MG63 (cell line): ENCODE measurements at places on chromosomes 11 and 22.

DNA sequence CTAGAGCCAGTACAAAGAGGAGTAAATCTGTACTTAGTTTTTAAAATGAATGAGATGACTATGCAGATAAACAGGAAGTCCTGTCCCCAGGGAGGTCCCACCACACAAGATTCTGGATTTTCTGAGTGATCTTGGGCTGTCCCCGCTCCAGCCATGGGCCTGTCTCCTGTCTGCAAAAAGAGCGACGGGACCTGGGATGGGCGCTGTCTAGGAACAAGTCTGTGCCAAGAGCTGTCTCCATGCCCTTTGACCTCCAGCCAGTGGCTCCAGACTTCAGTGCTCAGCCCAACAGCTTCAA lies 6.0 kb downstream of the CSNK1E start:
- no peak for DNase-seq

GRCh38 chr11:34417202-34417601 lies 21.5 kb upstream of the CAT start:
- no peak for DNase-seq

GRCh38 chr11:121884626-121885025 lies 231.4 kb downstream of the BLID start:
- DNase-seq: no peak

- DNase-seq: no peak
Observed at GRCh38 chr22:48884786-48885185, 942.9 kb downstream of the BRD1 start.

GRCh38 chr11:102539567-102539966 lies 9.0 kb upstream of the MMP7 start:
- no peak for DNase-seq

GRCh38 chr22:35921777-35922176 lies 106.8 kb downstream of the RBFOX2 start:
- peak; percentile 76 for DNase-seq

- DNase-seq: no peak
Observed at GRCh38 chr22:23473901-23474300, 106.2 kb downstream of the IGLL1 start.

- no peak for DNase-seq
Observed at GRCh38 chr11:10541561-10541930, 559 bp upstream of the RNF141 start.

GRCh38 chr11:36672815-36673450 lies 74.9 kb upstream of the RAG2 start:
- no peak for DNase-seq

DNA sequence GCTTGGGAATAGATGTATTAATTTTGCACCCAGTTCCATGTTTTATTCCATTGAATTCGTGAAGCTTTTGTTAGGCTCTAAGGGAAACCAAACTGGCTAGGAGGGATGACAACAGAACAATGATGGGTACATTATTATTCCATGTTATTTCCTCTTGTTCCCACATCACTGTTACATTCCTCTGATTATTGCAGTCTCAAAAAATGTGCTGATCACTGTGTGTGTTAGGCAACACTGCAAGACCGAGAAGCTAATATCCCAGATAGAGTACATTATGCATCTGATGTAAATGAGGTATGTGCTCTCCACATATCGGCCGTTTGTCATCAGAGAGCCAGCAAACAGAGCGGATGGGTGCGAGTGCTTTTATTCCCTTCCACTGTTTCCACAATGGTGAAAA lies 327.9 kb downstream of the SOX6 start:
- DNase-seq: no peak

DNA sequence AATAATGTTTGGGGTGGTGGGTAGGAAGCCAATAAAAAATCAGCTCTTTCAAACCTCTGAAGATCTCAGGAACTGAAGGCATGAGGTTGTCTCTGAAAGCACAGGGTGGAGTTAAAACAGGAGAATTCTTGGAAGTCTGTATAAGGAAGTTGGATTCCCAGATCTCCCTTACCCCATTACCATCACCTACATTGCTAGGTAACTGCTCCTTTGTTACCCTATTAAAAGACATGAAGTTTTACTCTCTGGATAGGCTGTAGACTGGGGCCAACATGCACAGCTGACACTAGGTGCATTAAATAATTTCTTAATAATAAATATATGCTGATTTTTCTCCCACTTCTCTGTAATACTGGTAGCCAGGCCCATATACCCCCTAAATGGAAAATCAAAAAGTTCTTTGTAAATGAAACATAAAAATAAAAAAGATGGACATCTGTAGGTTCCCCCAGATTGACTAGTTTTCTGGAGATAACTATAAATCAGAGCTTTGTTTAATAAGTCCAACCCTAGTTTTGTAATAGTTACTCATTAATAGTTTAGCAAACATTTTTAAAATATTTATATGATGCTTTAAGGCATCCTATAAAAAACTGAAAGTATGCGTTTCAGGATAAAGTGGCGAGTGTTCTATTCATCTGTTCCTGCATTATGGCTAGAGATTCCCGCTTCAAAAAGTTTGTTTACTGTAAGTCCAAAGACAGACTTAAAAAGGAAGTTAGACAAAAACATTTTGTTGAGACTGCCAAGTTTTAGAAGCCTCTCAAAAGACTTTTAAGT lies 63.8 kb downstream of the KIF18A start:
- no peak for DNase-seq

DNA sequence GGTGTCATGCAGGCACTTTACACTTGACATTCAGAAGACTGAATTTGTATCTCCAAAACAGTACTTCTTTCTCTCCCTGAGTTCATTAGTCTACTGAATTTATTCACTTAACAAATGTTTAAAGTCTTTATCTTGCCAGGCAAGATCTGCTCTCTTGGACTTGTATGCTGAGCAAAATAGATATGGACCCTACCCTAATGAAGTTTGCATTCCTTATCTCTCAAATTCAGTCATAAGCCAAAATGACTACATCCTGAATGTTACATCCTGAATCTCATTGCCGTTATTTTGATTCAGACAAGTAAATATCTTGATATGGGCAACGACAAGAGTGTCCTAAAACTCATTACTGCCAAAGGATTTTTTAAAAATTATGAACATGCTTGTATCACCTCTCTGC lies 29.7 kb downstream of the FAR1 start:
- no peak for DNase-seq

GRCh38 chr11:57546869-57547475 lies 9.6 kb downstream of the SMTNL1 start:
- peak; percentile 34 for DNase-seq

- no peak for DNase-seq
Observed at GRCh38 chr11:44397586-44398178, 87.7 kb upstream of the ALX4 start.

GRCh38 chr11:12430954-12431595 lies 53.7 kb downstream of the PARVA start:
- peak; percentile 81 for DNase-seq

- no peak for DNase-seq
Observed at GRCh38 chr11:75277211-75277805, 36.7 kb downstream of the TPBGL start.

DNA sequence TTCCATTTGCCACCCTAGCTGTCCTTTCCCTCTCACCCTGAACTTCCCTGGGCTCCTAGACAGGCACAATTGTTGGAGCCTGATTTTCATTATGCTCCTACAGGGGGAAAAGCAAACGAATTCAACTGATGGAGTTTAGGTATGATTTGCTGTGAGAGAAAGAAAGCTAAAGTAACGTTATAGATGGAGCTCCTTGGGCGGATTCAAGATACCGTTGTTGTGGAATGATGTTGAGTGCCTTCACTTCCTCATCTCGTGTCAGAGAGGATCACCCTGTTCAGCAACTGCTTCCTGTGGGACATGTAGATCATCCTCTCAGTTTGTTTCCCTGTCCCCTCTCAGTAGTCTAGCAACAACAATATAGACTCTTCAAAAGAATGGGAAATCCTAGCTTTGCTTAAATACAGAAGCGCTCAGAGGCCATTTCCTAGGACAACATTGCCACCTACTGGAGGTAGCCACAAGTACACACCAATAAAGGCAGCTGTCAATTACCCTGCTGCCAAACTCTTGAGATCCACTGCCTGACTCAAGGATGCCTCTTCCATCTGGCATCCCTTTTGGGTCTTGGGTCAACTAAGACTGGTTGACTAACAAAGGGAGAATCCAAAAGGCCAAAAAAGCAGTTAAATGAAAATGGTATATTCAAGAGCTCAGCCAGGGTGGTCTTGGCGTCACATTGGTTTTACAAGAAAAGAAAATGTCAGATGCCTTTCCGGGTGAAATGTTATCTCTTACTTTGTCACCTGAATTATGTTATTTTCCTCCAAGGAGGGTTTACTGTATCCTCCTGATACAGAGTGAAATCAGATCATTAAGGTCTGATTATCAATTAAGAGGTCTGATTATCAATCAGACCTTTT lies 13.5 kb upstream of the DTX4 start:
- peak; percentile 68 for DNase-seq

- no peak for DNase-seq
Observed at GRCh38 chr11:128508770-128509510, 78.4 kb downstream of the ETS1 start.

DNA sequence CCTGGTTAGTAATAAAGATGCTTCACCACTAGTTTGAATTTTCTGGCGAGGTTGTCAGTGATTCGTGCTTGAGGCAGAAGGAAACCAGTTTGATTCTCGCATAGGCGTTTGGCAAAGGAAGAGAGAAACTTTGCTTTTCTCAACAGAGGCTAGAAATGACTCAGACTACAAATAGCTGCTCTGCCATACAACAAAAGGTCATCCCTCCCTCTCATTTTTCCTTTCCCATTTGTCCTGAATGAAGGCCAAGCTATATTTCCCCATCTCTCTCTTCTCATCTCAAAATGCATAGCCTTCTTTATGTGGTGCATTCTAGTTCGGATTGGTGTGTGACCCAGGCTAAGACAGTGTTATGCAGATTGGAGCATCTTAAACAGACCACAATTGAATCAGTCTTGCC lies 741.4 kb downstream of the NTM start:
- peak; percentile 79 for DNase-seq

DNA sequence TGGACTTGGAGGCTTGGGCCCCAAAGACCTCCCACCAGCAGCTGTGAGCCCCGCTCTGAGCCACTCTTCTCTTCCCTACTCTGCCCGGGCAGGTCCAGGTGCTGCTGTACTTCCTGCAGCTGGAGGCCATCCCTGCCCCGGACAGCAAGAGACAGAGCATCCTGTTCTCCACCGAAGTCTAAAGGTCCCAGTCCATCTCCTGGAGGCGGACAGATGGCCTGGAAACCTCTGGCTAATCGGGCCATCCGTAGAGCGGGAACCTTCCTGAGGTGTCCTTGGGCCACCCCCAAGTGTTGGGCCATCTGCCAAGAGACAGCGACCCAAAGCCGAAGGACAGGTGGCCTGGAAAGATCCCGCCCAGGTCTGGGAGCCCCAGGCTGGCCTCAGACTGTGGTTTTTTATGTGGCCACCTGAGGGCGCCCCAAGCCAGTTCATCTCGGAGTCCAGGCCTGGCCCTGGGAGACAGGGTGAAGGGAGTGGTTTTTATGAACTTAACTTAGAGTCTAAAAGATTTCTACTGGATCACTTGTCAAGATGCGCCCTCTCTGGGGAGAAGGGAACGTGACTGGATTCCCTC lies 135.1 kb downstream of the BCR start:
- peak; percentile 53 for DNase-seq

DNA sequence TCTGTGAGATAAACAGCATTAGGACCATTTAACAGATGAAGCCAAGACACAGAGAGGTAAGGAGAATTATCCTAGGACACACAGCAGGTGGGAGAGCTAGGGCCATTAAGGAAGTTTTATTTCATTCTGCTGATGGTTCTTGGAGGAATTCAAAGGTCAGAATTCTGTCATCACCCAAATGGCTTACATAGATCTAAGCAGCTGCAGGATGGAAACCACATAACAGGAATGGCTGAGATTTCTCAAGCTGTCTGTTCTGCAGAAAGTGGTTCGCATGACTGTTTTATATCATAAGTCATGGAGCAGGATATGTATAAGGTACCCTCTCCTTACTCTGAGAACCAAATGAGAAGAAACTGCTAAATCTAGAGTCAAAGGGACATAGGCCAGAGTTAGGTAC lies 163.2 kb upstream of the NARS2 start:
- no peak for DNase-seq

- DNase-seq: no peak
Observed at GRCh38 chr11:95432714-95433503, 201.9 kb upstream of the SESN3 start.

GRCh38 chr11:126339073-126339862 lies 16.2 kb upstream of the ST3GAL4 start:
- DNase-seq: no peak

- DNase-seq: no peak
Observed at GRCh38 chr11:15558513-15559181, 443.9 kb downstream of the INSC start.

GRCh38 chr22:19429950-19430889 lies 1.3 kb downstream of the HIRA start:
- peak; percentile 48 for DNase-seq

DNA sequence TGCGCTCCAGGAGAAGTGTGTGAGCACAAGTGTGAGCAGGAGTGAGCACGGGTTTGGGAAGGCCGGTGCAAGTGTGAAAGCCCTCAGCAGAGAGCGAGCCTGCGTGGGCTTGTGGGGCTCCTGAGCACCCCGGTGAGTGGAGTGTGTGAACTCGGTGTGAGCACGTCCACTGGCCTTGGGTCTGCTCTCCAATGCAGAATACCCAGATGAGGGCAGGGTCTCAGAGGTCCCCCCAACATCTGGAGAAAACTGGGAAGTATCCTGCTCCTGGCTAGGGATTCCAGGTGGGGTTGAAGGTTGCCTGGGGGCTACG lies 1.2 kb downstream of the ESRRA start:
- DNase-seq: no peak
